CD4-positive, alpha-beta memory T cell (primary cell): ENCODE measurements at places on chromosomes 2 and 18.

GRCh38 chr2:233288663-233289062 is 19.0 kb upstream of the SAG start:
- DNase-seq: no peak

DNA sequence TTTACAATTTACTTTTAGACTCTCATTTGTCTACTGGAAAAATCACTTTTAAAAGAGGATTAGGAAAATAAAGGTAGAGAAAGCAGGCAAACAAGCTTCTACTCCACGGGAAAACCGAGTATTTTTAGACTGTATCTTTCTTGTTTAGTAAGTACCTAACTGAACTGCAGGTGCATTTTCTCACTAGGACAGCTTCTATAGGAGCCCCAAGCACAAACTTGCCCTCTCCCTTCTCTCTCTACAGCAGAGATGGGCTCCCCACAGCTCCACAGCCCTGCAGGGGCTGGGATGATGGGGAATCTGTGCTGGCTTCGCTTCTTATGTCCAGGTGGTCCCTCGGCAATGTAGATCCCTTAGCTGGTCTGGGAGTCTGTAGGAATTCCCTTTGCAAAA is 16.2 kb downstream of the PSTPIP2 start:
- DNase-seq: no peak

DNA sequence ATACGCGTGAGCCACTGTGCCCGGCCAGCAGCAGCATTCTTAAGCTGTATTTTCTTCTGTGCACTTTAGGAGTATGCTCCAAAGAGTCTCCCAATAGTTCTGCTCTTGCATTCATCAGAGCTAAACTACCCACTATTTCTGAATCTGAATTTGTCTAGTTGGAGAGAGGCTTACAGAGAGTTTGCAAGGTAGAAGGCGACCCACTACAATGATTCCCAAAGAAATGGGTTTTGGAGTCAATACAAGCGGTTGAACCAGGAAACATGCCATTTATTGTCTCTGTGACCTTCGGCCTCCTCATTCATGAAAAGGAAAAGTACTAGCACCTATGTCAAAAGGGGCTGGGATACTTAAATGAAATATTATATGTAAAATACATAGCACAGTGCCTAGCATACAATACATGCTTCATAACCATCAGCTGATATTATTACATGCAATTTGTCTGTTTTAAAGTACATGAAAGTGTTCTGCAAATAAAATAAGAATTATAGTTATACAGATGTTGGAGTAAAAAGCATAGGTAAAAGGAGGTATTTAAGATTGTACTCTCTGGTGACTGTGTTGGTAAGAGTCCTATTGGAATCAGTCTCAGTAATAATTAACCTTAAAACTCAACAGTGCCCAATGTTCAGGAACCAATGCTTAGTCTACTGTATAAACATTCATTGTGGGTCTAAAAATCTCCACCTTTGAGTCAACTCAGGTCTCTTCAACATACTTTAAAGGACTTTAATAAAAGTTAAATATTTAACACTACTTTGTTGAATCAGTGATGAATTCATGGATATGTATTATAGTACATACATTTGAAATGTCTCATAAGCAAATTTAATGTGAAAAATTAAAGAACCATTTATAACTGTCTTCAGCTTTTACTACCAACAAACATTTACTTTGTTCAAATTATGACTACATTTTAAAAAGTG is 89.8 kb upstream of the GRB14 start:
- no peak for DNase-seq

DNA sequence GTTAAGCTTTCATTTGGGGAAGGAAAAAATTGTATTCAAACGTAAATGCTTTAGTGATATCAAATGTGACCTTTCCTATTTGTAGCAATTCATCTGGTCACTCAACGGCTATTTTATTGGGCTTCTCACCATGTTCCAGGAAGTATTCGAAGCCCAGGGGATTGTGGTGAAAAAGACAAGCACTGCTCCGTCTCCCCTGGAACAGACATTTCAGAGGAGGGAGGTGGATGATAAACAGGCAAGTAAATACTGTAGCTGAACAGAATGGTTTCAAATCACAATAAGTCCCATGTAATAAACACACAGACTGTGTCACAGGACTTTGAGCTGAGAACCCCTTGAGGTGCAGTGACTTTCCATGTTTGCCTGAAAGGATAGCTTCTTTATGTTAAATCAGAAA is 464.7 kb upstream of the HNRNPA3 start:
- DNase-seq: no peak

- no peak for DNase-seq
Observed at GRCh38 chr2:862355-862687, 88.3 kb upstream of the SNTG2 start.

GRCh38 chr2:20638014-20638413 is 12.9 kb downstream of the HS1BP3 start:
- no peak for DNase-seq

- no peak for DNase-seq
Observed at GRCh38 chr2:225814554-225814953, 415.0 kb downstream of the NYAP2 start.

DNA sequence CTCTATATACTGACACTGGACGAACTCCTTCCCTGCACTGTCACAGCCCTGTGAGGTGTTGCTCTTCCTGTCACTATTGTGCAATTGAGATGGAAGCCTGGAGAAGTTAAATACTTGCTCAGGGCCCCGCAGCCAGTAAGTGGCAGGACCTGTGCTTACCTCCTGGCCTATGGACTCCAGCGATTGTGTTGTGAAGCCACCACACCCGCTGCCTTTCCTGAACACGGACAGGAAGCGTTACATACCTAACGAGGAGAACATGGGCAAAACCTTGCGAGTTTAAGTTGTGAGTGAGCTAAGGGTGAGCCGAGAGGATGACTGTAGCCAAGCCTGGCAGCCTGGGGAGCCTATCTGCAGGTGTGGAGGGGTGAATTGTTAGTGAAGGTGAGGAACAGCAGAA is 26.1 kb downstream of the RAB31 start:
- DNase-seq: no peak

DNA sequence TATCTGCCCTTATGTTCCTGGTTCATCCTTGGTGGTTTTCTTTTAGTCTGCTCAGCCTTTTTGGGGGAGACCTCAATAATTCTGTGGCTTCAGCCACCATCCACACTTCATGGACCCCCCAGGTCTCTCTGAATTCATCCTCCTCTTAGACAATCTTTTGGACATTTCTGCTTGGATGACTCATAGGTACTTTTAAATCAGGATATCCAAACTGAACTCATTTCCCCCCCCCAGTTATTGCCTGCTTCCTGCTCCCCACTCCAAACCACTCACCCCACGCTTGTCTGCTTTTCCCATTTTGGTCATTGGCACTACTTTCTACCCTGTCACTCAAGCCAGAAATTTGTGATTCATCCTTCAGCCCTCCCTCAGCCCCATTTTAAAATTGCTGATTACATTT is 78.5 kb downstream of the TANC1 start:
- DNase-seq: no peak

- no peak for DNase-seq
Observed at GRCh38 chr2:184452907-184453306, 145.4 kb upstream of the ZNF804A start.

GRCh38 chr18:8049147-8049546 is 482.0 kb downstream of the PTPRM start:
- DNase-seq: no peak

- DNase-seq: no peak
Observed at GRCh38 chr2:187224989-187225388, 223.1 kb downstream of the CALCRL start.

DNA sequence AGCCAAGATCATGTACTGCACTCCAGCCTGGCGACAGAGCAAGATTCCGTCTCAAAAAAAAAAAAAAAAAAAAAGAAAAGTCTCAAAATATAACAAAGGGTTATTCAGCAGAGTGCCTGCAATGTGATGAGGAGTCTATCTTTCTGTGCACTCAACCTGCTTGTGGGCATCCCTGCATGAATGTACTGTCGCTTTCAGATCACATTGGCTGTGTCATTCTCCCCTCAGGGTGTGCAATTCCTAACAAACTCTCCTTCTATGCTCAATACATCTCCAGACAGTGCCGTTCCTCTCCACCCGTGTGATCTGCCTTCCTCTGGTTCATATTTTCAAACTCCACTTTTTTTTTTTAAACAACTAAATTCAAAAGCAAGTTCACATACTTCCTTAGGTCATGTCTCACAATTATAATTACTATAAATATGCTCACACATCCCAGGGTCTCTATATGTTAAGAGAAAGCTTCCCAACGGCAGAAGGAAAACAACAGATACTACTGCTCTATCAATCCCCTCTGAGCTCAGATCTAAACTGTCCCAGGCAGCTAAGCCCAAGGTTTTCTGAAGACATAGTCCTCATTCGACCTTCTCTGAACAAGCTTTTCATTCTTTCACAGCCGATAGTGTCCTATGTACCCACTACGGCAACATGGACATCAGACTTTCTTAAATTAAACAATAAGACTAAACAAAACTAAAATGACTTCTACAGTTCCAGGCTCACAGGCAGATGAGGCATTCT is 35.2 kb downstream of the PTMA start:
- DNase-seq: no peak

- DNase-seq: peak; percentile 78
Observed at GRCh38 chr2:37635504-37636380, 35.7 kb downstream of the CDC42EP3 start.

GRCh38 chr2:168434146-168434545 is 21.9 kb upstream of the CERS6 start:
- no peak for DNase-seq

- peak; percentile 48 for DNase-seq
Observed at GRCh38 chr18:62505669-62506494, 16.9 kb upstream of the ZCCHC2 start.

GRCh38 chr18:48142994-48143393 is 212.5 kb upstream of the SMAD2 start:
- no peak for DNase-seq

DNA sequence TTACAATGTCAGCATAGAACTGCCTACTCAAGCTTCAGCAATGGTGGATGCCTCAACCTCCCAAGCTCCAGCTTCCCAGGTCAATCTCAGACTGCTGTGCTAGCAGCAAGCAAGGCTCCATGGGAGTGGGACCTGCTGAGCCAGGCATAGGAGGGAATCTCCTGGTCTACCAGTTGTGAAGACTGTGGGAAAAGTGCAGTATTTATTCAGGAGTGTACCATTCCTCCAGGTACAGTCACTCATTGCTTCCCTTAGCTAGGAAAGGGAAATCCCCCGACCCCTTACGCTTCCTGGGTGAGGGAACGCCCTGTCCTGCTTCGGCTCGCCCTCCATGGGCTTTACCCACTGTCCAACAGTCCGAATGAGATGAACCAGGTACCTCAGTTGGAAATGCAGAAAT is 130.3 kb downstream of the ADCYAP1 start:
- no peak for DNase-seq

DNA sequence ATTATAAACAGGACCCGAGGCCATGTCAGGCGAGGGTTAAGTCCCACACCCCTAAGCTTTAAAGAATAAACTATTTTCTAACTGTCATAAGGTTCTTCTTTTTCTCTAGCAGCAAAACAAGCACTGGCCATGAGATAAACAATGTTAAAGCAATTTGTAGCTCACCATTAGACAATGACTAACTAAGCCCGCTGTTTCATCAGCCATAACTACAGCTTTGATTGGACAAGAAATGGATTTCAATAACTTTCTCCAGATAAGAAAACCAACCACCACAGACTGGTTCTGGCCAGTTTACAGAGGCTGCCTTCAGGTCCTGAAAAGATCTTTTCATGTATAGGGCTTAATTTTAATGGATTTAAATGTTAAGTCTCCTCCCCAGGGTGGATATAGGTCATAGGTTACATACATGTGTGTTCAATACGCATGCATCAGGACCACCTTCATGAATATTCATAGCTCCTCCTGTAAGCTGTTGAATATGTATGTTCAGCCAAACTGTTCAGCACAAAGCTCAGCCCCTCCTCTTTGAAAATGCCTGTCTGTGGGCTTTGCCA is 108.7 kb upstream of the RAB6C start:
- no peak for DNase-seq

- DNase-seq: no peak
Observed at GRCh38 chr18:77360315-77361190, 110.9 kb downstream of the GALR1 start.

- DNase-seq: no peak
Observed at GRCh38 chr2:240893363-240893844, 2.6 kb downstream of the MAB21L4 start.

GRCh38 chr2:198314559-198315153 is 510.3 kb downstream of the PLCL1 start:
- DNase-seq: peak; percentile 32

GRCh38 chr2:222355860-222356259 is 57.1 kb upstream of the PAX3 start:
- DNase-seq: no peak

DNA sequence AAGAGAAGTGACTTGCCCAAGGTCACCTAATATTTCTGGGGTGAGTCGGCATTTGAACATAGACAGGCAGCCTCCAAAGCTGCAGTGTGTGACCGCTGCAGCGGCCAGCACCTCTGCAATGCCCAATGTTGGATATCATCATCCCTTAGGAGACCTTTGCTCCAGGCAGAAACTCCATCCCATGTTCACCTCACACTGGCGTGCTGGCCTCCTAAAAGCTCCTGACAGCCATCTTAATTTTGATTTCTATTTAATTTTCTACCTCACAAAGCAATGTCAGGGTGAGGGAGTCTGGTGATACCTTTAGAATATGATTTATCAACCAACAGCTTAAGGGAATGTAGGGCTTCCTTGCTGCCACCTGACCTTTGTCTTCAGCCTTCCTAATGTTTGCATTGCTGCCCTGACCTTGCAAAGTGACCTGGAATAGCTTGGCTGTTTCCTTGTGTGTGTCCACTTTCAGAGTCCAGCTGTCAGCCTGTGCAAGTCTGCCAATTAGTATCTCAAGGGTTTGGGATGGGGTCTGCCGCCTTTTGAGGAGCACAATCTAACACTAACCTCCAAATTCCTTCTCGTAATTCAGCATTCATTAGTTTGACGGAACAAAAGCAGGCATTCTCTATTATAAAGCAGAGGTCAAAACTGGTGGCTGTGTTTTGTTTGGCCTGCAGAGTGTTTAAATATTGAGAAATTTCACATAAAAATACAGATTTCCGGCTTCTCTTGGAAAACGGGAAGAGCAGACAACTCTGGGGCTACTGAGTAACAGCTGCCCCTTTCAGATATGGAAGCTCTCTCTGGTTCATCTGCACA is 127.6 kb downstream of the PLEKHM3 start:
- no peak for DNase-seq

- DNase-seq: no peak
Observed at GRCh38 chr2:137952586-137953129, 11.6 kb upstream of the HNMT start.

DNA sequence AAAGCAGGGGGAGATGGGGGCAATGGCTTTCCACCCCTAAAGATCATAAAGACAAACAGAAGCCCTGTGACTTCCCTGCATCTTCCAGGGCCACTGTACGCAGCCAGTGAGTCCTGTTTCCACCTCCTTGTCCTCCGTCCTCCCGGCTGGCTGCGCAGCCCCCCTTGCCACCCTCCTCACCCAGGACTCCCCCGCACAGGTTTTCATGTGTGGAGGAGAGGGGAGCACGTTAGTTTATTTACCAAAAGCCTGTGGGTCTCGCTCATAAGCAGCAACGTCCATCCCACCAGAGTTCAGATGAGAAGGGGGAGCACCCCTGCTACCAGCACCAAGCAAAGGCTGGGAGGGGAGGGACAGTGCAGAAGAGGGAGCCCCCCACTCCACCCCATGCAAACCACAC is 11.7 kb downstream of the CYP26B1 start:
- DNase-seq: no peak
